ENCODE measurements at places on chromosomes 16 and 17.
A peak's percentile ranks its signal among the peaks of the same experiment; 100 is the strongest.

DNA sequence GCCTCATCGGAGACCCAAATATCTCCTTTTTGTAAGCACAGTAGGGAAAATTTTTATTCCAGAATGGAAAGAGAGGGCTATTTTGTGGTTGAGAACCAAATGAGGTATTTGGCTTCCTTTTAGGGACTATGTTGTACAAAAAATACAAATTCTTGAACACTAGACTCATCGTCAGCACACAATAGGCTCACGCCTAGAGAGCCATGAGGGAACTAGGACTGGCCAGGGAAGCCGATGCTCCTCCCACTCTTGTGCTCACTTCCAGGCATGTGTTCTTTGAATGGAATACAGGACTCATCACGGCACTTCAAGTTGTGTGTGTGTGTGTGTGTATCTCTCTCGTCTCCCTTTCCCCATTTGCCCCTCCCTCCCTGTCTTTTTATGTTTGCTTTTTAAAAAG is 17.8 kb upstream of the BLMH start:
- DNase-seq = no peak

DNA sequence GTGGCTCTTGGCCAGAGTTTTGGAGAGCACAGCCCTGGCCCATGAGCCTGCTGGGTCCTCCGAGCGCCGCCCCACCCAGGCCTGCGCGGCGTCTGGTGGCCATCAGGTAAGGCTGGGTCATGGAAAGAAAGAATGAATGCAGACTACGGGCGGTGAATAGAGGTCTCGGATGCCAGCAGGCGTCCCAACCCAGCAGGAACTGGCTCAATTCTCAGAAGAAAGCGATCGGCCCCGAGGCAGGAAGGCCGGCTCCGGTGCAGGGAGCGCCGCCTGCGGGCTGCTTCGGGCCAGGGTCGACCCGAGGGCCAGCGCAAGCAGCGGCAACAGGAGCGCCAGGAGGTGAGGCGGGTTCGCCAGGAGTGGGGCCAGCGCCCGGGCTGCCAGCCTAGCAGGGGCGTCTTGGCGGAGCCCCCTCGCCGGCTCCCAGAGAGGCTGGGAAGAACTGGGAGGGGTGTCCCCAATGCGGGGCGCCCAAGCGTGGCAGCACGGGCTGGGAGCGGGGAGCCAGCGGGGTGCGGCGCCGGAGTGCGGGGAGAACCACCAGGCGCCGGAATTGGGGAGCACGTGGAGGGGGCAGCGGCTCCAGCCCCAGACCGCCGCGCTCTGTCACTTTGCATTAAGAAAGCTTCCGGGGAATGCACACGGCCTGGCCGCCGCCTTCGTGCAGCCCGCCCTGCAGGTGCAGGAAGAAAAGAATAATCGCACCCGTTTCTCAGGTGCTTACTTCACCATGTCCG is 7.1 kb upstream of the TMC5 start:
- DNase-seq = no peak

- no peak for DNase-seq
Measured at GRCh38 chr17:72496461-72496860, 375.6 kb downstream of the SOX9 start.

- DNase-seq = peak; percentile 57
Measured at GRCh38 chr17:40450175-40450574, 6.9 kb downstream of the IGFBP4 start.

GRCh38 chr17:73286863-73287296 is 24.9 kb downstream of the CDC42EP4 start:
- DNase-seq = no peak

- no peak for DNase-seq
Measured at GRCh38 chr16:5557966-5558365, 460.4 kb upstream of the EEF2KMT start.

- no peak for DNase-seq
Measured at GRCh38 chr17:6454495-6455320, 10.5 kb downstream of the PIMREG start.

DNA sequence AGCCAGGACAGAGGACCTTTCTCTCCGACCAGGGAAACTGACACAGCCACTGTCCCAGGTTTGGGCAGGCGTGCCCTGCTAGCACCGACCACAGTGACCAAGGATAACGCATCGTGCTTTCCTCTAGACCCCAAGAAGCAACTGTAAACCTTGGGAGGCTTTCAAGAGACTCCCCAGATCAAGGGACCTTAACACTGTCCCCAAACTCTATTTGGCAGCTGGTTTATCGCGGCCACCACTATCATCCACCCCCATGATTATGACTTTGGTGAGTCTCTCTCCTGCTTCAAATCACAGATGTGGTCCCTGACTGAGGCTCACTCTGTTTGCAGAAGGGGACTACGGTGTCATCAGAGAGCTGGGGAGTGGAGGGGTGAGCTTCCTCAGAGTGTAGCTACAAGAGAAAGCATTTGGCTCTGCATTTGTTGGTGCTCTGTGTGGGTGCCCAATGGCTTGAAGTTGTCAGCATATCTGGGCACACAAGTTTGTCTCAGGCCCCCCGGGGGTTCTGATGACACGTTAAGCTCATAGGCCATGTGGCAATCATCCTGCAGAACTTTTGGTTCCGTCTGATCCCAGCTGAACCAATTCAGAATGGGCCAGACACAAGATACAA is 408.0 kb downstream of the SLC39A11 start:
- DNase-seq = no peak

- DNase-seq = no peak
Measured at GRCh38 chr16:53893731-53894435, 189.9 kb downstream of the FTO start.

DNA sequence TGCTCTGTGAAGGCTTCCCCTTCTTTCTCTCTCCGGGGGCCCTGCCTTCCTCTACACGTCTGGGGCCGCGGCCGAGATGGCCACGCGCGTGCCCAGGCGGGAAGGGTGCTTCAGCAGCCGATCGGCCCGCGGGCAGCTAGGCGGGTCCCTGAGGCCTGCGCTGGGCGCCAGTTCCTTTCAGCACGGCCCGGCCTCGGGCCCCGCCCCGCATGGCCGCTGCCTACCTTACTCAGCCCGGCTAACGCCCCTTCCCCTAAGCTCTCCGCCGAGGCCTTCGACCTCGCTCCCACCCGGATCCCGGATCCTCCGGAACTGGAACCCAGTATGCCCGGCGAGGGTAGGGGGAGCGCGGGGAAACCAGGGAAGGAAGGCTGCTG is 335 bp downstream of the TMEM11 start:
- no peak for DNase-seq

Measured in DND-41 (cell line).